ENCODE measurements at places on chromosomes 3 and 15. TPM values are rescaled to one million over a fixed set of nuclear protein-coding genes. Genes with fewer than 3 reads are reported as not detected.

HIGD2B gene
- 0.21 TPM for total RNA-seq

HPS3 gene
- total RNA-seq, result 68.0 TPM

GRCh38 chr15:63295341-63295740 lies 17.9 kb downstream of the APH1B start:
- H3K4me3 ChIP-seq, result no peak overlapping the region
- H3K36me3 ChIP-seq, result no peaks in the 10 kb centered on the region
- H3K27ac ChIP-seq, result no peak overlapping the region

- DNase-seq, result peak; percentile 42
These were observed 261.6 kb upstream of the LMCD1 start for GRCh38 chr3:8239718-8240695.

GRCh38 chr15:85563731-85564130 lies 183.3 kb downstream of the AKAP13 start:
- no peaks in the 10 kb centered on the region for H3K36me3 ChIP-seq
- H3K27ac ChIP-seq, result no peak overlapping the region
- DNase-seq, result no peak
- H3K4me3 ChIP-seq, result no peak overlapping the region
- no peaks in the 10 kb centered on the region for H3K27me3 ChIP-seq

DNA sequence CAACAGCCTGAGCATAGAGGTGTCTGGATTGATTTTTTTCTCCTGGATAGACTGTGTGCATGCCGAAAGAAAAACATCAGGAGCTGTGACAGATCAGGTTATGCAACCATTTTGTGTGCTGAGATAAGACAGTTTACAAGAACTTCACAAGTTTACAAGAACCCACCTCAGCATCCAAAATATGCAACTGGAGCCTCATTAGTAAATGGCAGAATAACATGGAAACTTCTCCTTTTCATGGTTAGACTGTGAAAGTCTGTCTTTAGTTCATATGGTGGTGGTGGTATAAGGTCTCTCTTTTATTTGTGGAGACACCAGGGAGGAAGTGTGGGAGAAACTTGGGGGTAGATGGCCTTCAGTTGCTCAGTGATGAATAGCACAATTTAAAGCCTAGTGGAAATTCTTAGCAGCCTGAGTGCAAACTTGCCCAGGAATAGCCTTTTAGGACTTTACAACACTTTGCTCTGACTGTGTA lies 3.7 kb upstream of the ZNF609 start:
- H3K27ac ChIP-seq, result no peak overlapping the region
- no peaks in the 10 kb centered on the region for H3K27me3 ChIP-seq
- no peak overlapping the region for H3K4me3 ChIP-seq
